Mammary epithelial cell (primary cell): ENCODE measurements at places on chromosomes 7 and 10. TPM values are rescaled to one million over a fixed set of nuclear protein-coding genes. Genes with fewer than 3 reads are reported as not detected.

- DNase-seq, result no peak
These were observed 32.2 kb downstream of the SVOPL start for GRCh38 chr7:138668946-138669345.

- no peak for DNase-seq
These were observed 197.2 kb upstream of the FRMD4A start for GRCh38 chr10:14527915-14528314.

Gene MYH16
- 3.7 TPM for polyA plus RNA-seq

Gene PPP1R9A
- not detected for polyA plus RNA-seq
